Glutamatergic neuron (in vitro differentiated cells): ENCODE measurements at places on chromosomes 3 and 15. TPM values are rescaled to one million over a fixed set of nuclear protein-coding genes. Genes with fewer than 3 reads are reported as not detected.

- DNase-seq, result peak; percentile 30
Measured at GRCh38 chr15:26767169-26767670, 5.6 kb downstream of the GABRB3 start.

DNA sequence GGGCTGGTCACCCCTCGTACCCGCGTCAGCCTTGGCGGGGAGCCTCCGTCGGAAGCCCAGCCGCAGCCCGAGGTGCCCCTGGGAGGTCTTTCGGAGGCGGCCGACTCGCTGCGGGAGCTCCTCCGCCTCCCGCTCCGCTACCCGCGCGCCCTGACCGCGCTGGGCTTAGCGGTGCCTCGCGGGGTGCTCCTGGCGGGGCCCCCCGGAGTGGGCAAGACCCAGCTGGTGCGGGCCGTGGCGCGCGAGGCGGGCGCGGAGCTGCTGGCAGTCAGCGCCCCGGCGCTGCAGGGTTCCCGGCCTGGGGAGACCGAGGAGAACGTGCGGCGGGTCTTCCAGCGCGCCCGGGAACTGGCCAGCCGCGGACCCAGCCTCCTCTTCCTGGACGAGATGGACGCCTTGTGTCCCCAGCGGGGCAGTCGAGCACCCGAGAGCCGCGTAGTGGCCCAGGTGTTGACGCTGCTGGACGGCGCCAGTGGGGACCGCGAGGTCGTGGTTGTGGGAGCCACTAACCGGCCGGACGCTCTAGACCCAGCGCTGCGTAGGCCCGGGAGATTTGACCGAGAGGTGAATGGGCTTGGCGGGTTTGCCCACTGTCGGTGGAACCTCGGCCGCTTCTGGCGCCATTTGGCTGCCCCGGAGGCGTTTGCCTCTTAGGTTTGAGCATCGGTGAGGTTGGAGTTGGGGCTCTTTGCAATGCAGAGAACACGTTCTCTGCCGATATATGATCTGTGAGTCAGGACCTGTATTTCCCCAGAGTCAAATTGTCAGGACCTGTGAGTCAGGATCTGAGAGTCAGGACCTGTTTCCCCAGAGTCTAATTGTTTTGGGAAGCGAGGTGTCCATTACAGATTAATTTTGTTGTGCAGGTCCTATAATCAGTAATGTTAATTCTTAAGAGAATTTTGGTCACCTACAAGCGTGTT, 24.9 kb upstream of the GATM start:
- peak; percentile 57 for DNase-seq

DNA sequence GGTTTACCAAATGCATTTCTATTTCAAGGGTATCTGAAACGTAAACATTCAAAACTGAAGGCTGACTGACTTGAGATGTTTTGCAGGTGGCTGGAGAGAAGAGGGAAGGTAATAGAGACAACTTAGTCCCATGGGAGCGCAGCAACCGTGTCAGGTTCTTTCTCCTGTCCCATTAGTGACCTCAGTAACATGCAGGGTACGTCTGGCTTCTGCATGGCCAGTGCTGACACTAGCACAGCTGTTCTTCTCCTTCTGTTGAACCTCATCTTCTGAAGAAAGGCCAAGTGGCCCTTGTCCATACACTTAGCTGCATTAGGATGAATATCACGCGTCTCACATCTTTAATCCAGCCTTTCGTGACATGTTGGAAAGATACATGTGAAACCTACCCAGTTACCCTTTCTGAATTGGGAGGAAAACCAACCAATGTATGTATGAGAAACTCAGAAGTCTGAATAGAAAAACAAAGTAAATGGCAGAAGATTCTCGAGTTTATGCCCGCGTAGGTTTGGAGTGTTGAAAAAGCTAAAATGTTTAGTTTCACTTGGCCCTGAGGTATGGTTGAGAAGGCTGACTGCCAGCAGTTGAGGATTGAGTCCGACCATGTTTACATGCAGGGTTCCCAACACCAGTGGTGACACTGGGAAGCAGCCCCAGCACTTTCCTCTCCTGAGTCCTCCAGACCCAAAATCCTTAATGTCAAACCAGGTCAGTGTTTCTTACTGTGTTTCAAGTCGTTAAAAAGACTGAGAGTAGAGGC, 10.3 kb downstream of the NCBP2 start:
- DNase-seq, result no peak

The COL6A6 gene
- total RNA-seq, result 0.25 TPM

The CPA3 gene
- total RNA-seq, result not detected
